ENCODE measurements at places on chromosomes 12 and 14.

DNA sequence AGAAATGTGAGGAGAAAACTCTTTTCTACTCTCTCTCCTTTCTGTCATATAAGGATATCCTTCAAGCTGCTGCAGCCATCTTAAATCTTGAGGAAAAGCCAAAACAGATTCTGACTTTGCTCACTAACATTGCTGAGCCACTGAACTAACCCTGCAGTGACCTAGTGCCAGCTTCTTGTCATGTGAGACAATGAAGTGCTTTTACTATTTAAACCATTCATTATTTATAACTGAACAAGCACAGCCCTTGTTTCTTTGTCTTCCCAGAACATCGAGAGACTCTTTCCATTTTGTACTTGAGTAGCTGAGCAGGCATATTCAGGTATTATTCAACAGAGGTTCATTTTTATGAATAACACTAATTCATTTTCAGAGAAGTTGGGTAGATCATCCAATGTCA lies 455.0 kb upstream of the TMPO start:
- no peak for DNase-seq

- DNase-seq = no peak
These were observed 36.5 kb upstream of the TMPRSS12 start for GRCh38 chr12:50806176-50806575.

GRCh38 chr12:24909667-24910066 lies 39.2 kb downstream of the BCAT1 start:
- peak; percentile 88 for DNase-seq

DNA sequence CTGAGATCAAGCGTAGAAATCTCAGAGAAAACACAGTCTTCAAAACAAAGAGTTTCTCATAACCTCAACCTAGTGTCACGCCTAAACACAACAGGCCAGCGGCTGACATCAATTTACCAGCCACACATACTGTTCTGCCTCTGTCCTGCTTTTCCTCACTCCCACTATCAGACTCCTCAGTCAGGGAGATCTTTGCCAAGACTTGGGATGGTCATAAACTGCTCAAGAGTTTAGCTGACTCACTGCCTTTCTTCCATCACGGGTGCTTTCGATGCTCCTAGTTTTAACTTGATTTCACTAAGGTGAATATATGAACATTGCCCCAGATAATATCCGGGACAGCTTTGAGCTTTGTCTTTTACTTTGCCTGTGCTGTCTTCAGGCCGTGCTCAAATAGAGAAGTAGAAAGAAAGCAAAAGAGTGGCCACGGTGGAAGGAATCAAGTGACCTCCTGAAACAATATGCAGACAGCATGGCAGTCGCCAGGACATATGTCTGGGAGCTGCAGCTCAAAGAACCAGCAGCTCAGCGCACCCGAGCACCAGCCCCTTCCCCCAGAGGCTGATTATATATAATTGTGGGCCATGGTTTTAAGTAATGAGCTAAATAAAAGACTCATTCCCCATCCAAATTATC lies 12.1 kb downstream of the MDM1 start:
- DNase-seq = no peak

- no peak for DNase-seq
These were observed 9.0 kb upstream of the FKBP11 start for GRCh38 chr12:48934312-48934706.

- no peak for DNase-seq
These were observed 200.2 kb upstream of the NUDT4 start for GRCh38 chr12:93177208-93178153.

DNA sequence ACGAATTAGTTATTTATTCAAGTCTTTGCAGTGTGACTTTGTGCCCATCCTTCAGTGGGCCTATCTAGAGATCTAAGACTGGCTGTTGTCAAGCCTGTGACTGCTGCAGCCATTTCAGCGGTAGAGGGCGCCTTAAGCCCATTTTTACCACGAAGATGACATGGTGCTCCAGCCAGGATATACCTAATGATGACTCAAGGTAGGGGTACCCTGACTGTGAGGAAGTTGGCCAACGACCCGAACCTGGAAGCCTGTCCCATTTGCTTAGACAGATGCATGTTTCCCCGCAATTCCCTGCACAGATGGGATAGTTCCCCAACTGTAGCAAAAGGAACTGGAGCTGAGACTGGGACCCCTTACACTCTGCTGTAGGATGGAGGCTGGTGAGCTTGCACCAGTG lies 41.3 kb downstream of the RAB3IP start:
- no peak for DNase-seq

- DNase-seq = no peak
These were observed 90.6 kb downstream of the CIT start for GRCh38 chr12:119786539-119786938.

DNA sequence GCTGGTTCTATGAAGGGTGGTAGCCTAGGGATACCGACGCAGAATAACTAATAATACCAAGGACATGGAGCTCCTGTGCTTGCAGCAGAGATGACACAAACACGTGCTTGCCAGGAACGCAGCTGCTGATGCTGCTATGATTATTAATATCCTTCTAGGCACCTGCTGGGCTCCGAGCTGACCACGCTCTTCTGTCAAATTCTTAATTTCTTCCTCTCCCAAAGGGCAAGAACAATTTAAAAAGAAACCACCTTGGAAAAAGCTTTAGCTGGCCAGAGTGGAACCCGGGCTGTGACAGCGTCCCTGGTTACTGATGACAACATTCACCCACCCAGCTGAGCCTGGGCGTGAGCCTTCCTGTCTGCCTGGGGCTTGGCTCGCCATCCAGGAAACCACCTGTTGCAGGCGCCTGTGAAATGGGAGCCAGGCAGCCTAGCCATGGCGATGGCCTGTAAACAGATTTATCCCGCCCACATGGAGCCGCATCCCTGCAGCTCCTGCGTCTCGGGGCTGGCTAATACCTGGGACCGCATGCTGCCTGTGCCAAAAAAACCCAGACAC lies 28.8 kb downstream of the CLMN start:
- DNase-seq = no peak

DNA sequence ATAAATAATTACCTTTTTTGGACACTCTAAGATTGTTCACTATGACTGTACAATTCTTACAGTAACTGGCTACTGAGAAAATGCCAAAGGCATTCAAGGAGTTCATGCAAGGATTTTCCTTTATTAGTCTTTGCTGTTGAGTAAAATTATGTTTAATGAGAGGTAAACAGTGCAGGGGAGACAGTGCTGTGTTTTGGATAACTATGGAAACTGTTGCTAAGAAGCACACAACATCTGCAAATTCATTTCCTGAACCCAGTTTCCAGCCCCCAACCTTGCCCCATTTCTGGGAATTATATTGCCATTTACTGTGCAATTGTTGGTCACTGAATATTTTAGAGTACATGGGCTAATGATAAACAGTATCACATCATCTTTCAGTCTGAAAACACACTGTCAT lies 1005.8 kb downstream of the TRHDE start:
- no peak for DNase-seq

DNA sequence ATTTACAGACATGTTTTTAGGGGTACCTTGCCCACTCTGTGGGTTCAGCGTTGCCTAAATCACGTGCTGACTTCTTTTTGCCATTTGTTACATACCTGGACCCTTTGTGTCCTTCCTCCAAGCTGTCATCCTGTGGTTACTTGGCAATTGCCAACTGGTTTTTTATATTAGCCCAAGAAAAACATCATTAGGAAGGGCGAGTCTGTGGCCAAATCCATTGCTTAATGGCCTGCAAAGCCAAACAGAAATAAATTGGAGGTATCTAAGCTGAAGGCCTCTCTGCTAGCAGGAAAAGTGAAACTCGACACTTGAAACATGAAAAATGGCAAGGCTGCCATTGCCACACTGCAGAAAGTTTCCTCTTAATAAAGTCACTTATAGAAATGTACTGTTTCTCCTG lies 190.4 kb downstream of the NUAK1 start:
- DNase-seq = peak; percentile 50

- DNase-seq = no peak
These were observed 18.3 kb upstream of the ATP2A2 start for GRCh38 chr12:110262442-110263388.
